K562 (cell line): ENCODE measurements at places on chromosomes 7 and 10. TPM values are rescaled to one million over a fixed set of nuclear protein-coding genes. Genes with fewer than 3 reads are reported as not detected.

- DNase-seq: peak; percentile 68
Measured at GRCh38 chr7:44072364-44073231, 7.2 kb upstream of the PGAM2 start.

- peak; percentile 92 for DNase-seq
Measured at GRCh38 chr10:86960003-86960862, 1.8 kb downstream of the SNCG start.

DNA sequence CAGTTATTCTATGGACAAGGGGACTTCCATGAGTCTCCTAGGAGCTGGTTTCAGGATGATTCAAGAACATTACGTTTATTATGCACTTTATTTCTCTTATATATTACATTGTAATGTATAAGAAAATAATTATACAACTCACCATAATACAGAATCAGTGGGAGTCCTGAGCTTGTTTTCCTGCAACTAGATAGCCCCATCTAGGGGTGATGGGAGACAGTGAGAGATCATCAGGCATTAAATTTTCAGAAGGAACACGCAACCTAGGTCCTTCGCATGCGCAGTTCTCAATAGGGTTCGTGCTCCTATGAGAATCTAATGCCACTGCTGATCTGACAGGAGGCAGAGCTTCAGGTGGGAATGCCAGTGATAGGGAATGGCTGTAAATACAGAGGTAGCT, 137.9 kb downstream of the ANKRD30A start:
- no peak for DNase-seq

DNA sequence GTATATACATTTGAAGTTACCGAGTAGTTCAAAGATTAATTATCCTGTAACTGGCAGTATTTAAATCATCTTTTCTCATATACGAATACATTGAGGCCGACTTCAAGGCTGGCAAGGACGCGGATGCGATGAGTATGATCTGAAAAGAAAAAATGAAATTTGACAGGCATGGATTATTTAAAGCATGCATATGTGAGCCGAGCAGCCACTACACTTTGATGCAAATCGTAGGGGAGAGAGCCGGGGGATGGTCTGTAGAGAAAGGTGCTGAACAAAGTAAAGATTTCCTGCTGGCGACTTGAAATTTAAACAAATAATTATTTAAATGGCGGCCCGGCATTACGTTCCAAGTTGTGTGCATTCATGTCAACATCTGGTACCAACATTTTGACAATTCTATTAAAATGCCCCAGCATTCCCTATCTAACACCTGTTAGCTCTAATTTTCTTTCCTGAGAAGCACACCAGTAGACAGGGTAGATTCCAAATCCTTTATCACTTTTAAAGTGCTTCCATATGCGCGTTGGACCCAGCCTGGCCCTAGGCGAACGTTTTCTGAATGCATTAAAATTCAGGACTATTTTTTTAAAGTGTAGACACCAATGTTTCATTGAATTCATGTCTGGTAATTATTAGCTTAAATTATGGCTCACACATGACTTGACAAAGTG, 188.7 kb downstream of the EMX2 start:
- DNase-seq: no peak

DNA sequence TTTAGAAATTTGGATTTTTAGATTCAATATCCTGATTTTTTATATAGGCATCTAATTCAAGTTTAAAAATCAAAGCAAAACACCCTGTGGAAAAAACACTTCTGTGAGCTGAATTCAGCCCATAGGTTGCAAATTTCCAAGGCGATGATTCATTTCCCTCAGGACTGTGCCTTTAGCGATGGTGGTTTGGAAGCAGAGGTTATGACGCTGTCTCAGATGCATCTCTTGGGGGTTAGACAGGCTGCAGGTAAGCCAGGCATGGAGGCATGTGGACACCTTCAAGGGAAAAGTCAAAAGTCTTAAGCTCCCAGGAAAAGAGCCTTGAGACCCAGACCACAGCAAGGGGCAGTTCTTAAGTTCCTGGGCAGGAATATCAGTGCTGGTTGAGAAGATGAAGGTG, 9.5 kb upstream of the FRA10AC1 start:
- no peak for DNase-seq

Gene GNG11
- total RNA-seq: not detected in 2 replicates

Gene KCNIP2
- 4.8 and 7.6 TPM in 2 replicates for total RNA-seq

Gene CELF2
- total RNA-seq: 15.8 and 20.3 TPM in 2 replicates

Gene C7orf33
- not detected in 2 replicates for total RNA-seq
